ENCODE measurements at places on chromosomes 16 and 17.
A peak's percentile ranks its signal among the peaks of the same experiment; 100 is the strongest.

- no peak for DNase-seq
Observed at GRCh38 chr16:30710971-30711370, 12.0 kb downstream of the SRCAP start.

GRCh38 chr16:21703589-21704174 lies 39.9 kb downstream of the OTOA start:
- no peak for DNase-seq

DNA sequence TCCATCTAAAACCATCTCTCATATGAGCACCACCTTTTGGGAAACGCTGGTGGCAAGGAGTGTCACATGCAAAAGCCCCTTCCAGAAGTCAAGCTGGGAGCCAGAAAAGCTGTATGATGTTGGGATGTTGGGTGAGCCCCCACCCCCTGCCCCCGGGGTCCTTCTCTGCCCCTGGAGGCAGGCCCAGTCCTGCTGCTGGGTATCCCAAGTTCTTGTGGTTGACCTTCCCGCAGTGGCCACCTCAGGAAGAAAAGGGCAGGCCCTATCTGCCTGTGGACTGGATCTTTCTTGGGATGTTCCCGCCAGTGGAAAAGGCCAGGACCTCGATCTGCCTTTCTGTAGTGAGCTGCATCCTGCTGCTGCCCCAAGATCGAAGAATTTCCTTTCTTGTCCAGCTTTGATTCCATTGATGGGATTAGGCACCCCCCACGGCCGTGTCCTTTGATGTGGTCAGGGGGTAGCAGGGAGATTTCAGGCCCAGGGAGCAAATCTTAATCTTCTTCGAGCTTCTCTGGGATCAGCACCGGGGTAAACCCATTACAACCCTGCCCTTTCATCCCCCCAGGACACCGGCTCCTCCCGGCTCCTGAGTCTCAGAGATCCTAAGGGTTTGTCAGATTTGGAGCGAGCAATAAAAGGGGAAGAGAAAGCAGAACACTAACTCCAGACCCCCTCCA lies 165.6 kb downstream of the RAB11FIP4 start:
- DNase-seq = no peak

GRCh38 chr17:1179818-1180742 lies at the start of gene ABR:
TSS of gene ABR (minus strand) at chr17:1179981. CDS start at chr17:1179727, 254 bp downstream.
- no peak for DNase-seq

- no peak for DNase-seq
Observed at GRCh38 chr16:50668368-50669008, 12.6 kb downstream of the SNX20 start.

GRCh38 chr16:4500272-4500671 lies 24.1 kb downstream of the HMOX2 start:
- DNase-seq = peak; percentile 72

GRCh38 chr16:9903-10665 lies 43.3 kb downstream of the POLR3K start:
- DNase-seq = peak; percentile 66

DNA sequence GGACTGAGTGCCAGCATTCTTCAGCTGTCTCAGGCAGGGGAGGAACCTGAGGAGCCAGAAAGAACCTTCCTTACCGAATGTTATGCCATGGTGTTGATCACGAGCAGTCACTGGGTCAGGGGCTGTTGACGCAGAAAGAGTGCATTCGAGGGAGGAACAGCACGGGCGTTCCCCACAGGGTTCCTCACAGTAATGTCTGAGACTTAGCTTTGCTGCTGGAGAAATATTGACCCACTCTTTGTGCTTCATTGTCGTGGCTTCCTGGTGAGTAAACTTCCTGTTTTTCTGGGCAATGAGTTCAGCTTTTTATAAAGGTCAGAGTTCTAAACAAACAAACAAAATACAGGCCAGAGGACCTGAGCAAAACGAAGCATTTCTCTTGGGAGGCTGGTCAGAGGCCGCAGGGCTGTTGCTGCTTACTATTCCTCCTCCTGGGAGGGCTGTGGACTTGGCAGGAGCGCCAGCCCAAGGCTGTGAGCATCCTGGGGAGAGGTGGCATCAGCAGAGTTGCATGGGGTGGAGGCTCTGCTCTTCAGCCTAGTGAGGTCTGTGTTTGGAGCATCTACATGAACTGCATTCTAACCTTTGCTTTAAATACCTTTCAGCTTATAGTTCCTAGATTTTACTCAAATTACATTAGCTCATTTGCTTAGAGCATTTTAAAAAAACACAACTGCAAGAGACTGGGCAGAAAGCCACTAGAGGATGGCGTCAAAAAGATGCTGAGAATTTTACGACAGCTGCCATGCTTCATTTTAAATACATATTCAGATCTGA lies 143.1 kb upstream of the CACNG5 start:
- no peak for DNase-seq

DNA sequence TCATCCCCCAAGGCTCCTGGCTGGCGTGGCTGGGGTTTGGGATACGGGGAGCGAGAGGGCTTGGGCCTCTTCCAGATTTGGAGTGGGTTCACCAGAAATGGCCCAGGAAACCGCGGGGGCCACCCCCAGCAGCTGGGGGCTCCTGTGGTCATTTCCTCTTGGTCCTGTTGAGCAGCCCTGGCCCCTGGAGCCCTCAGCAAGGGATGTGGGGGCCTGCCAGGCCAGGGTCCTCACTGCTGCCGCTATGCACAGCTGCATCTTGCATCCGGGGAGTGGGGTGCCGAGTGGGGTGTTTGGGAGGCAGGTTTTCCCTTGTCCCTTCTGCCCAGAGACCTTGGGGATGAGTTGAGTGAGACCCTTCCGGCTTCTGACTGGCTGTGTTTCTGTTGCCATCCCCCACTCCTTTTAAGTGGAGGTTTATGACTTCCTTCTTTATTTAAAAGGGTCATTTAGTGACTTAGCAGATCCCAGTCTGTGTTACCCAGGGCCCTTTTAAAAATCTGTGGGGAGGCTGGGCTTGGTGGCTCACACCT lies 319.8 kb downstream of the SEC14L1 start:
- DNase-seq = no peak

All from trophoblast cell (in vitro differentiated cells and primary cell).